HepG2 (cell line): ENCODE measurements at places on chromosomes 7 and 10. TPM values are rescaled to one million over a fixed set of nuclear protein-coding genes. Genes with fewer than 3 reads are reported as not detected.

GRCh38 chr7:150631866-150632864, at the start of gene GIMAP6:
TSS of gene GIMAP6 (minus strand) at chr7:150632385. CDS start at chr7:150630142, 2,243 bp downstream.
- no peak for DNase-seq

DNA sequence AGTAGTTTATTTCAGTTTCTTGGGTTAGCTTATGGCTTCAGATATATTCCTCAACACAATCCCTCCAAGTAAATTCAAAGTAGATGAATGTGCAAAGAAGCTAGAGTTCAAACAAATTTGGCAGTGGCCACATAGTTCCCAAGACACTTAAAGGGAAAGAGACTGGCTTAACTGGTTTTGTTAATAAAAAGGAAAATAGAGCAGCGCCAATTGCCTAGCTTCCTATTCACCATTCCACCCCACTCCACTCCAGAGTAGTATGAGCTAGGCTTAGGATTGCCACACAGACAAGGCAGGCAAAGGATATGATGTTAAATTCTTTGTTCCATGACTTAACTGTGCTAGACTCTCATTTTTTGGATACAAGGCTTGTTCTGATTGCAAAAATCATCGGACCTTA, 2.0 kb downstream of the XRCC2 start:
- DNase-seq: no peak

Gene ECHS1
- total RNA-seq: 195 and 233 TPM in 2 replicates

- no peak for DNase-seq
Measured at GRCh38 chr10:6135039-6135438, 46.2 kb downstream of the RBM17 start.

Gene OR2A2
- not detected in 2 replicates for total RNA-seq
